ENCODE measurements at places on chromosomes 11 and 22.
A peak's percentile ranks its signal among the peaks of the same experiment; 100 is the strongest.

DNA sequence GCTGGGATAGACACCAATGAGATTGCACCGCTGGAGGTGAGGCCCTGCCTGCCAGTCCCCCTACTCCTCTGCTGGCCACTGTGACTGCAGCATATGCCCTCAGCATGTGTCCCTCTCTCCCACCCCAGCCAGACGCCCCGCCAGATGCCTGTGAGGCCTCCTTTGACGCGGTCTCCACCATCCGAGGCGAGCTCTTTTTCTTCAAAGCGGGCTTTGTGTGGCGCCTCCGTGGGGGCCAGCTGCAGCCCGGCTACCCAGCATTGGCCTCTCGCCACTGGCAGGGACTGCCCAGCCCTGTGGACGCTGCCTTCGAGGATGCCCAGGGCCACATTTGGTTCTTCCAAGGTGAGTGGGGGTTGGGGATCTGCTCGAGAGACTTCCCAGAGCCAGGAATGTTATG is 5.7 kb upstream of the SMARCB1 start:
- no peak for DNase-seq

- DNase-seq: no peak
Observed at GRCh38 chr11:105227363-105227762, 87.8 kb upstream of the CARD18 start.

DNA sequence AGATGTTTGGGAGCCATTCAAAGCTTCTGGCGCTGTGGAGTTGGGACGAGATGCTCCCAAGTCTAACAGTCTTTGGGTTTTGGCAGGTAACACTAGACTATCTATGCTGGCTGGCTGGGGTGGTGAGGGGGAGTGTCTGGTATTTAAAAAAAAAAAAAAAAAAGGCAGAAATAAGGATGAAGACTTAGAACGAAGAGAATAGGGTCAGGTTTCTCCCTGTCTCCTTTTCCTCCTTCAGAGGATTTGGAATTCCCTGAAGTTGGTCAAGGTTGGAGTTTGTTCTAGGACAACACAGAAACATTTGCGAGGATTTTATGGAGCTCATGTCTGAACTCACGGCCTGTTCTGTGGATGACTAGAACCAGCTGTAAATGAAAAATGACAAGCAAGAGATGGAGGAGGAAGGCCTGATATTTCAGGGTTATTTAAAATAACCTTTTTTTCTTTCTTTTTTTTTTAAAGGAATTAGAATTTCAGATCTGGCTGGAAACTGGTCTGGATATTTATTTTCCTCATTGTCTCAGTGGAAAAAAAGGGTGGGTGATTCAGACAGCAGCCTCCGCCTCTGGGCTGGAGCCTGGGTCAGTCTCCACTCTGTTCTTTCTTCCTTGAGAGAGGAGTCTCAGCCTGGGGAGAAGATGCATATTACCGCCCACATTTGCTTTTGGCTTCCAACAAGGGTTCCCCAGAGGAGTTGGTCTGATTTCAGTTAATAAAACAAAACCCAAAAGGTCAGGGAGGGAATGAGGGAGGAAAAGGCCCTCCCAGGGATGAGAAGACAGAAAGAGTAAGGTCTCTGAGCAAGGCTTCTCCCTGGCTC is 80.1 kb downstream of the USP35 start:
- DNase-seq: no peak

GRCh38 chr11:73265853-73266645 is 6.1 kb upstream of the P2RY6 start:
- DNase-seq: no peak

- no peak for DNase-seq
Observed at GRCh38 chr11:7435176-7435575, 50.1 kb upstream of the OLFML1 start.

GRCh38 chr11:47980088-47980906 is at the start of gene PTPRJ:
TSS of gene PTPRJ (plus strand) at chr11:47980559. CDS start at chr11:47980913, 354 bp downstream.
- DNase-seq: peak; percentile 78

DNA sequence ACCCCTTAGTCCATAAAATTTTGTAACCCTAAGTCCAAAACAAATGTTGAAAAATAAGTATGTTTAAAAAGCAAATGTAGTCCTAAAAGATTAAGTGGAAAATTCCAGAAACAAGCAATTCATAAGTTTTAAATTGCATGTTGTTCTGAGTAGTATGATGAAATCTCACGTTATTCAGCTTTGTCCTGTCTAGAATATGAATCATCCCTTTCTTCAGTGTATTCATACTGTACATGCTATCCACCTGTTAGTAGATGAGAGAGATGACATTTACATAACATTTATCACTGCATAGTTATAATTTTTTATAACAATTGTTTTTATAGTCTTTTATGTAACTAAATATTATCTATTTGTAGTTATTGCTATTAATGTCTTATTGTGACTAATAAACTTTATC is 622.3 kb upstream of the CHORDC1 start:
- peak; percentile 10 for DNase-seq

DNA sequence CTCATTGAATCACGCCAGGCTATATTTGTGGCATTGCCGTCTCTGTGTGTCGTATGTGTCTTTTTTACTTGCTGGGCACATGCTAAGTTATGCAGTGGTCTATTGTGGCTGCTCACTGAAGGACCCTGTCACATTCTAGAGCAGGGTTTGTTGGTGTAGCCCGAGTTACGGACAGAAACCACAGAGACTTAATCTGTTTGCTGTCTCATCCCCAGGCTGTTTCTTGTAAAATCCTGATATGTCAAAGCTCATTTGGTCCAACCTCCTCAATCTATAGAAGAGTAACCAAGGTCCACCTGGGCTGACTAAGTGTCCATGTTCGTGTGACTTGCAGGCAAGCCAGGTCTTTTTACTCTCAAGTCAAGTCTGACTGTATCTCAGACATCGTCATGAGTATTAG is 5.0 kb downstream of the DPF2 start:
- no peak for DNase-seq

GRCh38 chr11:102306817-102307726 is 10.2 kb upstream of the BIRC3 start:
- DNase-seq: peak; percentile 43

GRCh38 chr22:24696551-24697001 is 77.9 kb downstream of the PIWIL3 start:
- no peak for DNase-seq

DNA sequence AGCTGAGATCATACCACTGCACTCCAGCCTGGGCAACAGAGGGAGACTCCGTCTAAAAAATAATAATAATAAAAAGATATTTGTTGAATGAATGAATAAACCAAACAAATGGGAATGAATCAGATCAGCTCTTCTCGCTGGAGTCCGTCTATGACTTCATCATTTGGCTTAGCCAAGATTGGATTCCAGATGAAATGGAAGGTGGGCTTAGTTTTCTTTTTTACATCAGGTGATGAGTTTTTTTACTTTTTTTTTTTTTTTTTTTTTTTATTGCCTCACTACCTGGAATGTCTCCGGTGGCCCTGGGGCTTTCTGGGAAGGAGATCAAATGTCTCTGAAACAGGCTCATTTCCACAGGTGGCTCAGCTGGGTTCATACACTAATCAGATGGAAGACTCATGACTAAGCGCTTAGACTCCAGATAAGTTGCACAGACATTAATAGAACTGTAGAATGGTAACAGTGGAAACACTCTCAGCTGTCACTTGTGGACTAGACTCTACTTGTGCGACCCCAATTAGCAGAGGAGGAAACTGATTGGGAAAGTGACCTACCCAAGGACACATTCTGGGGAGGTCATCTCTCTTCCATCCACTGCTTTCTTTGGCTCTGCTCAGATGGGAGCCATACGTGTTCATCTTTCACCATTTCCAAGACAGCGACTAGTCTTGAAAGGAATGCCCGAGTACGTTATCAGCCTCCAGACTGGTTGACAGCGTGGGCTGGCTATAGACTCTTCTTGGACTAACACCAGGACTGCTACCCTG is 20.5 kb upstream of the RBFOX2 start:
- no peak for DNase-seq

- DNase-seq: no peak
Observed at GRCh38 chr11:117914991-117915618, 14.1 kb downstream of the TMPRSS13 start.

GRCh38 chr11:87812571-87813365 is 362.5 kb downstream of the RAB38 start:
- DNase-seq: no peak

- DNase-seq: no peak
Observed at GRCh38 chr22:47841156-47841555, 1078.7 kb downstream of the TBC1D22A start.

DNA sequence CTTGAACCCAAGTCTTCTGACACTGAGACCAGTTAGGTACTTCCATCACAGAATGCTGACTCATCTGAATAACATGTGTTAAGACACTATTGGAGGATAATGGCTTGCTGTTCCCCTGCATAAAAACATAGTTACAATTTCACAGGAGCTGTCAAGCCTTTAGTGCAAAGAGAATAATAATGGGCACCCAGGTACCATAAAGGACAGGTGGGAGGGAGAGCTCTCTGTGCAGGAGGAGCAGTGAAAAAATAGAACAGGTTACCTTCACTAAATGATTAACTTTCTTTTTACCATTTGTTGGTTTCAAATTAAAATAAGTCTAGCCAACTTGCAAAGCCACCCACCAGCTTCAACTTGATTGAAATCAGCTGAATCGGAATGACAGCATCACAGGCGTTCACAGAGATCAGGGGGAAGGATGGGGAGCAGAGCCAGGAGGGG is 173.2 kb downstream of the DSCAML1 start:
- no peak for DNase-seq

DNA sequence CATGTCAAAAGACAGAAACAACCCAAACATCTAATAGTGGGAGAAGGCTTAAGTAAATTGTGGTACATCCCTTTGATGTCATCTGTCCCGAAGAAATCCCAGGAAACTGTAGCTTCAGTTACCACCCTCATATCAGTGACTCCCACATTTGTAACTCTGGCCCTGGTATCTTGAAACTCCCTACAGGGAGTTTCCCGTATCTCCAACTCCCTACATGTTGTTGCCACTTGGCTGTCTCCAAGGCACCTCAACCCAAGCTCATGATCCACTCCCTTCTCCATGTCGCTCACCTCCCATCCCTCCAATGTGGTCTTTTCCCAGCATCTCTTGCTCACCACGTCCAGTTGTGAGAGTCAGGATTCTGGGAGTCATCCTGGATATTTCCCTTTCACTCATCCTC is 68.1 kb downstream of the CACNG2 start:
- no peak for DNase-seq

- peak; percentile 69 for DNase-seq
Observed at GRCh38 chr22:32528984-32529982, 54.7 kb downstream of the FBXO7 start.

DNA sequence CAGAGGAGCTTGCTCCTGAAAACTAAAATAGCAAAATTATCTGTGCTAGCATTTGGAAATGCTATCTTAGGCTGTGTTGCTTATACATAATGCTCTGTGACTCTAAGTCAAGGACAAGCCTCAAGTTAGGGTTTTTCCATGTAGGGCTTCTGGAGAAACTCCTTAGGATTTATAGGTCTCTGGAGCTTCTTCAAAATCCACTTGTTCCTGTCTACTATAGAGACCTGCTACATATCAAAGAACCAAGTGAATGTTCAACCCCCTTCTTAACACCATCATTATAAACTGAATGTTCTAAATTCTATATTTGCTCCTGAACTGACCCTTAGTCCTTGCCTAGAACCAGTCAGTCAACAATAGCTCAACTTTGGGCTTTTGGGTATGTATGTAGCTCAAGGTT is 523.1 kb upstream of the CCDC90B start:
- no peak for DNase-seq

DNA sequence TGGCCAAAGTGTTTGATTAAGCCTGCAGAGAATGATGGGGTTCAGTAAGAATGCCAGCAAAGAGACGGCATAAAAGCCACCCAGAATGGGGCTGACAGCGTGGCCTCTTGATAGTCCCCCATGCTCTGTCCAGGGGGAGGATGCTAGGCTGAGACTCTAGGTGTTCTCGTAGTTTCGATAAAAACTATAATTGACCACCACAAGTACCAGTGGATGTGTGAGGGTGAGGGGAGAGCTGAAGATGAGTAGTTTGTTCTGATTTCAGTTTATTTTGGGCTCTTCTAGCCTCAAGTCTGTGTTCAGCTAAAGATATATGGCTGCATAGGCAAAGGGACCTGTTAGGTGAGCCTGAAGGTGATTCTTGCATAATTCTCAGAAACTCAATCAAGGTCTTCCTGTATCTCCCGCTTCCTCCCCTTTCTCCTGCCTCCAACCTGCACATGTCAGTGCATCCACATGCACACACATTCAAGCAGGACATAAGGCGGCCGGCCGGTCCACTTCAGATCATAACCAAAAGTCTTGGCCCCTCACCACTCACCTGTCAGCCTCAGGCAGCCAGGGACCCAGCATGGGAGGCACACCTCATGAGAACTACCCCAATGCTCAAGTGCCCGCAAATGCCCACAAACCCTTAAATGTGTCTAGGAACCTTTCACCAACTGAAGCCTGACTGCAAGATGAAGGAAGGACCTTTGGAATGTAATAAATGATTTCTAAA is 31.2 kb downstream of the FLI1 start:
- DNase-seq: no peak

GRCh38 chr11:125239585-125240560 is 75.3 kb downstream of the PKNOX2 start:
- DNase-seq: peak; percentile 49

GRCh38 chr11:120632579-120632978 is 121.0 kb downstream of the GRIK4 start:
- peak; percentile 15 for DNase-seq

DNA sequence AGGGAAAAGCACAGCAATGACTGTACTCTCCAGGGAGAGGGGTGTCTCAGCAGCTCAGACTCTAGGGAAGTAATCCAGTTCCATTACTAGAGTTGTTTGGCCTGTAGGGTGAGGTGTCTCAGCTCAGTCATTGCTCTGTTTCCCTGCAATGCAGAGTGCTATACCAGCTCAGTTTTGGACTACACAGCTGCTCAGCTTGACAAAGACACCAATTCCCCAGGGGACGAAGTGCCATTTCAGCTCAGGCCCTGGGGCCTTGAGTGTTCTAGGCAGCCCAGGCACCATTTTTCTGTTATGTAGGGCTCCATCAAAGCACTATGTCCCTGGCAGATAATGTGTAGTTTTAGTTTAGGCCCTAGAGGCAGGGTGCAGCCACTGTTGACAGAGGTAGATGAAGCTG is 18.2 kb downstream of the CALCB start:
- DNase-seq: no peak

- no peak for DNase-seq
Observed at GRCh38 chr22:31603081-31603525, 58.9 kb downstream of the PISD start.

DNA sequence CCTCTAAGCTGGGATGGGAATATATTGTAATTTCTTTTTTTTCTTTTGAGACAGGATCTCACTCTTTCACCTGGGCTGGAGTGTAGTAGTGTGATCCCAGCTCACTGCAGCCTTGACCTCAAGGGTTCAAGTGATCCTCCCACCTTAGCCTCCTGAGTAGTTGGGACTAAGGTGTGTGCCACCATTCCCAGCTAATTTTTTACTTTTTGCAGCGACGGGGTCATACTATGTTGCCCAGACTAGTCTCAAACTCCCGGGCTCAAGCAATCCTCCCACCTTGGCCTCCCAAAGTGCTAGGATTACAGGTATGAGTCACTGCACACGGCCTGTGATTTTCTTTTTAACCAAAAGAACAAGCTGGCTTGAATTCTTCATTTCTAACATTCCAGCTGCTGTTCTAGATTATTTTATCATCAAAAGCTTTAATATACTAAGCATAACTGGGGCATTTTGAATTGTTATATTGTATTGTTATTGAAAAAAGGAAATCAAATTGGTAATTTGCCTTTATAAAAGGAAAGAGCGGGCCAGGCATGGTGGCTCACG is 26.8 kb upstream of the PPP2R1B start:
- DNase-seq: no peak

GRCh38 chr11:118238929-118239328 is 13.2 kb downstream of the MPZL3 start:
- peak; percentile 64 for DNase-seq
